Activated B cell treated with CpG ODN at 0.5 μM for 24 hours (primary cell): ENCODE measurements at places on chromosomes 4 and X. TPM values are rescaled to one million over a fixed set of nuclear protein-coding genes. Genes with fewer than 3 reads are reported as not detected.

DNA sequence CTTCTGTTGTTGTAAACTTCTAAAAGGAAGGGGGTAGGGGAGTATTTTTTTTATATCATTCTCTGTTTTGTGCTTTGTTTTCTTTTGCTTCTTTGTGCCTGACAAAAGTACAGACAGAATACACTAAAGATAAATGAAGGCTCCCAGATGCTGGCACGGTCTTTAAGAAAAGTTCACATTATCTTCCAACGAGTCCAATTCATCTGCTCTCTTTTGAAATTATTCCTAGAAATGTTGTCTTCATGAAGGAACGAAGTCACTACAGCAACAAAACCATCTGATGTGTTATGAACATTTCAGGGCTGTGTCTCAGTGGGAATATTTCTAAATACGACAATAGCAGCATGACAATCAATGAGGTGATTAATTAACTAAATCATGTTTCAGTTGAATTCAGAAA is 813.8 kb upstream of the HTR2C start:
- H3K36me3 ChIP-seq, result no peaks in the 10 kb centered on the region
- no peaks in the 10 kb centered on the region for H3K4me1 ChIP-seq
- H3K27ac ChIP-seq, result no peak overlapping the region
- H3K4me3 ChIP-seq, result no peak overlapping the region

DNA sequence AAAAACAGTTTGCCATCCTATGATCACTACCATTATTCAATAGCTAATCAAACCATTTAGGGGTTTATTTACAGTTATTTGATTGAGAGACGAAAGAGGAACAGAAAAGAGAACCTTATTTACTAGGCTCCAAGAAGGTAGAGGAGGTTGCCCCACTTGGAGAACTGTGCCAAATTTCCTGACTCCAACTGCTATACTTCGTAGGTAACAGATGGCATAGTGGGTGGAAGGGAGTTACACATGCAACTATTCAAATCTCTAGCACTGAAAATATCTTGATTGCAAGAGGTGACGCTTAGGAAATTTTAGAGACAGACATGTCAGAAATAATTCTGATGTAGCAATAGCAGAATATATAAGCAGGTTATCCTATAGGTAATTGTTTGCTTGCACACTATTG is 38.0 kb upstream of the TMPRSS11F start:
- H3K27ac ChIP-seq, result no peak overlapping the region
- H3K27me3 ChIP-seq, result peaks cover 2% of the 10 kb centered on the region
- DNase-seq, result no peak
- H3K36me3 ChIP-seq, result no peaks in the 10 kb centered on the region

DNA sequence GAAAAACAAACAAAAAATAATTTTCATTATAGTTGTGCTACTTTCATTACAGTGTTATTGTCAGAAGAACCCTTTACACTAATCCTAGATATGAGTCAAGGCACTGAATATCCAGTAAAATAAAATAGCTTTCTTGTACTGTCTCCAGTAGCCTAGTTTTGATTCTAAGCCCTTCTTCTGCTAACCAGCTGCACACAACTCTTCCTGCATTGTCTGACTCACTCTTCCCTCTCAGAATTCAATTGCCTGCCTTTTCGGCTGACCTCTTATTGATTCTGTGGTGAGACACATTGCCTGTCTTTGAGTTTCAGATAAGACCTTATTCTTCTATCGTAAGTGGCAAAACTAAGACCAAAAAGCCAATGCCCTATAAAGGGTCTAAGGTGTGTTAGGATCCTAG is 26.7 kb upstream of the PCDH18 start:
- no peaks in the 10 kb centered on the region for H3K36me3 ChIP-seq
- no peak for DNase-seq
- no peaks in the 10 kb centered on the region for H3K27me3 ChIP-seq
- no peak overlapping the region for H3K4me3 ChIP-seq
- no peak overlapping the region for H3K27ac ChIP-seq

DNA sequence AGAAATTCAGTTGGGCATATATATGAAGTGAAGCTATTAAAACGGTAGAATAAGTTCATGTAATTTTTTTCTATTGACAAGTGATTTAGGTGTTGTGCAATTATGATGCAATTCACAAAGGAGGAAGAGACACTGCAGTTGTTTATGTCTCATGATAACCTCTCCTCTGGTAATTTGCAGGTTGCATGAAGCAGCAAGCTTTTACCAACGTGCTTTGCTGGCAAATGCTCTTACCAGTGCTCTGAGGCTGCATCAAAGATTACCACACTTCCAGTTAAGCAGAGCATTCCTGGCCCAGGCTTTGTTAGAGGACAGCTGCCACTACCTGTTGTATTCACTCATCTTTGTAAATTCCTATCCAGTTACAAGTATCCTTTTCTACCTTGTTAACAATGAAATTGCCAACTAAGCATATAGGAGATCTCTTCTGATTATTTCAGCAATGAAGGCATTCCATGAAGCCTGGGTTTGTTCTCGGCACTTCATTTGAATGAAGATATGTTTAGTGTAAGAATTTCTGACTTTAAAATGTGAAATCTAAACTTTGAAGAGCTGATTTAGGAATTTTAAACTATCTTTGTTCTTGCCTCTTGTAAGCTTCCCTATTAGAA is 3.9 kb downstream of the TMEM33 start:
- H3K4me3 ChIP-seq, result no peak overlapping the region
- no peak overlapping the region for H3K27ac ChIP-seq
- DNase-seq, result no peak

DNA sequence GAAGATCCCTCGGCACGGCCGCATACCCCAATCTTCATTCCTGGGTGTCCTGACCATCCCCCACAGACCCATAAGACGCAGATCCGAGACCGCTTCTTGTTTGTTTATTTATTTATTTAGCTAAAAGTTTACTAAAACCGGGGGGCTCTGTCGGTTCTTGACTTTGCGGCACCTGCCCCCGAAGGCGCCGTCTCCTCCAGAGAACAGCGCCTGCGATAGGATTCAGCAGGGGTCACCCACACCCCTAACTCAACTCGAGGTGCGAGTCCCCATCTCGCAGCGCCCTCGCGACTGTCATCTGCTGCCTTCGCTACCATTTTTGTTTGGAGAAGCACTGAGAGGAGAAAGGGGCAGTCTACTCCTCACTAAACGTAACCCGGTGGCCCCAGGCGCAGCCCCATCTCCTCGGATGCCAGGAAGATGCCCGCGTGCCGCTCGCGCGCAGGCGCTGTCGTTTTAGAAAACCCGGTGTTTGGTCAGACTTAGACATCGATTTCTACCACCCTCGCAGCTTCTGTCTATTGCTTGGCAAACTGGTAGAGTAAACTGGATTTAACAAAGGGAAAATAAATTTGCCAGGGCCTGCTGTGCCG is 18.9 kb upstream of the GPR101 start:
- H3K4me3 ChIP-seq, result peak overlapping the region; percentile 87
- H3K4me1 ChIP-seq, result peaks cover 11% of the 10 kb centered on the region
- peaks cover 15% of the 10 kb centered on the region for H3K27me3 ChIP-seq
- no peak for DNase-seq

GRCh38 chr4:112312610-112313239 is 15.6 kb downstream of the ALPK1 start:
- H3K4me1 ChIP-seq, result peaks cover 19% of the 10 kb centered on the region
- DNase-seq, result no peak
- peaks cover 5% of the 10 kb centered on the region for H3K36me3 ChIP-seq
- no peak overlapping the region for H3K4me3 ChIP-seq
- no peaks in the 10 kb centered on the region for H3K27me3 ChIP-seq

DNA sequence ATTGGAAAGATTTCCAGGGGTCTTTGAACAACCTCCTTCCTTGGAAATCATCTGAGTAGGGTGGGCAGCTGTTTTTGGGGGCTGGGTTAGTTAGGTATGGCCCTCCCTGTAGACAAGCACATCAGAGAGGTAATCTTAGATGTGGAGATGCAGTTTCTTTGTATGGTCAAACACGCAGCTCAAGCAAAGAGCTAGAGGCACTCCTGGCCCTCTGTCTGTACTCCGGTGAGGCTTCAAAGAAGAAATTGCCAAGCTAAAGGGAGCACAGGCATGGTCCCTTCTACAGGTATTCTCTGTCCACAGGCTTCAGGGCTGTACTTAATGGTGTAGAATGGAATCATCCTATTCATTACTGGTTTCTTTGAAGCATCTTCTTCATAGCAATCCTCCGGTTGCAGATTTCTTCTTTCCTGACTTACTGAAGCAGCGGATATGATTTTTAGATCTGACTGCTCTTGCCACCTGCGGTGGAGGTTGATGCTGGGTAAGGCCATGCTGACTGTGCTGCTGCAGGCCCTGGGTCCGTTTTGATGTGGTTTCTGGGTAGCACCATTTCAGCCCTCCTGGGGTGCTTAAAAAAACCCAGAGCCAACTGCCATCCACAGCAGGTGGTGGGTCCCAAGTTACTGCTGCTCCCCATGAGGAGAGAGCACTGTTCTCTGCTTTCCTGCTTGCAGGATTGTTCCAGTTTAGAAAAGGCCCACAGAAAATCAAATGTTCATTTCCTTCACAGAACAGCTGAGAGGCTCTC is 318.9 kb upstream of the GATB start:
- peaks cover 14% of the 10 kb centered on the region for H3K4me1 ChIP-seq
- peaks cover 2% of the 10 kb centered on the region for H3K27me3 ChIP-seq
- no peak overlapping the region for H3K27ac ChIP-seq
- no peak overlapping the region for H3K4me3 ChIP-seq

GRCh38 chrX:107485013-107485412 is 35.6 kb downstream of the FRMPD3 start:
- no peaks in the 10 kb centered on the region for H3K4me1 ChIP-seq
- no peaks in the 10 kb centered on the region for H3K27me3 ChIP-seq
- no peak overlapping the region for H3K27ac ChIP-seq
- DNase-seq, result no peak
- H3K4me3 ChIP-seq, result no peak overlapping the region

DNA sequence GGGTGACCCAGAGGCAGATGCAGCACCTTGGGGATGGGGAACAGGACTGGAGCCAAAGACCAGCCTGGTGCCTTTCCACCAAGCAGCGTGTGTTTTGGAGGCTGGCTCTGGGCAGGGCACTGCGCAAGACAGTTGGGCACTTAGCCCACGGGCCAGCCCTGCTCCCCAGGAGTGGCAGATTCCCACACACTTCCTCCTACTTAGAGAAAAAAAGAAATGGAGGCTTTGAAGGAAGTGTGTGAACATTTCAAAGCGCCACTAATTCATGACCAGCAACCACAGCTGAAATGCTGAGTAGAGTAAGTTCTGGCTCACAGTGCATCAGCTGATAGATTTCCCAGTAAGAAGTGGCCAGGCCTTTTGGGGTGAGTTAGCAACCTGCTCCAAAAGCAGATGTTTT is 54.9 kb upstream of the LGI2 start:
- H3K4me3 ChIP-seq, result no peak overlapping the region
- no peaks in the 10 kb centered on the region for H3K36me3 ChIP-seq
- peaks cover 4% of the 10 kb centered on the region for H3K4me1 ChIP-seq

DNA sequence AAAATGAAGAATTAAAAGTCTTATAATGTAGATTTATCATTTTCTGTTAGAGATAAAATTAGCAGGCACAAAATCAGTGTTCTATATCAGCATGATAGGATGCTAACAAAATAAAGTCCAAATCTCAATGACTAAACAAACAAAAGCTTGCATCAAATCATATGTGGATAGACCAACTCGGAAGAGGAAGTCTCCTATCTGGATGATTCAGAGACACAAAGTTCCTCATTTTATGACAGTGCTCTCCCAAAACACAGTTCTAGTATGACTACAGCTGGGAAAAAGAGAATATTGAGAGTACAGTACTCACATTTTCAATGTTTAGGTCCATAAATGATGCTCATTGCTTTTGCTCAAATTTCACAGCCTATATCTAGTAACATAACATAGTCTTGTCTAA is 376.1 kb upstream of the CTSO start:
- no peak for DNase-seq
- no peak overlapping the region for H3K27ac ChIP-seq
- no peaks in the 10 kb centered on the region for H3K4me1 ChIP-seq
- H3K36me3 ChIP-seq, result no peaks in the 10 kb centered on the region
- no peaks in the 10 kb centered on the region for H3K27me3 ChIP-seq

DNA sequence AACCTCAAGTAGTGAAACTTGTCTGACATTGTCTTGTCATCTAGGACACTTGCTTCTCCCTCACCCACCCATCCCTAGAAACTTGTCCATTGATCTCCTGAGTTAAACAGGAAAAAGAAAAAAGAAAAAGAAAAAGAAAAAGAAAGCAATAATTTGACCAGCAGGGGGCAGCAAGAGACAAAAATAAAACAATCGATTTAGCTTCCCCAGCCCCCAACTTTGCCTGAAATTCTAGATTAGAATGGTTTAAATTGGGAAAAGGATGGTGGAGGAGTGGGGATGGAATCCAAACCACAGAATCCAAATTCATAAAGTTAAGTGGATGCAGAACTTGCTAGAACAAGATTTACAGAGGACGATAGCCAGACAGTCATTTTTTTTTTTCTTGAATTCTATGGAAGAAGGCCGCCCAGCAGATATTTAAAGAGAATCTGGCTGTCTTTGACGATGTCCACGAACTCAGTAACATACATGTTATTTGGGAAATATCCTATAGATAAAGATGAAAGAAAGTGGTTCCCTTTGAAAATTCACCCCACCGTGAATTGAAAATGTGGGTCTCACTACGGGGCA is 282.9 kb downstream of the USP46 start:
- no peaks in the 10 kb centered on the region for H3K4me1 ChIP-seq
- peaks cover 12% of the 10 kb centered on the region for H3K27me3 ChIP-seq
- no peak overlapping the region for H3K4me3 ChIP-seq

GRCh38 chrX:3576886-3577501 is 136.5 kb downstream of the PRKX start:
- H3K27ac ChIP-seq, result no peak overlapping the region
- no peak overlapping the region for H3K4me3 ChIP-seq
- H3K36me3 ChIP-seq, result no peaks in the 10 kb centered on the region
- no peaks in the 10 kb centered on the region for H3K4me1 ChIP-seq

GRCh38 chr4:182015893-182016292 is 227.3 kb upstream of the TENM3 start:
- no peak for DNase-seq
- no peak overlapping the region for H3K27ac ChIP-seq
- H3K4me1 ChIP-seq, result no peaks in the 10 kb centered on the region
- H3K4me3 ChIP-seq, result no peak overlapping the region
- H3K36me3 ChIP-seq, result no peaks in the 10 kb centered on the region

GRCh38 chr4:182288534-182288933 is 45.3 kb downstream of the TENM3 start:
- no peak overlapping the region for H3K27ac ChIP-seq
- H3K27me3 ChIP-seq, result no peaks in the 10 kb centered on the region
- no peaks in the 10 kb centered on the region for H3K4me1 ChIP-seq
- no peak for DNase-seq
- H3K36me3 ChIP-seq, result no peaks in the 10 kb centered on the region

DNA sequence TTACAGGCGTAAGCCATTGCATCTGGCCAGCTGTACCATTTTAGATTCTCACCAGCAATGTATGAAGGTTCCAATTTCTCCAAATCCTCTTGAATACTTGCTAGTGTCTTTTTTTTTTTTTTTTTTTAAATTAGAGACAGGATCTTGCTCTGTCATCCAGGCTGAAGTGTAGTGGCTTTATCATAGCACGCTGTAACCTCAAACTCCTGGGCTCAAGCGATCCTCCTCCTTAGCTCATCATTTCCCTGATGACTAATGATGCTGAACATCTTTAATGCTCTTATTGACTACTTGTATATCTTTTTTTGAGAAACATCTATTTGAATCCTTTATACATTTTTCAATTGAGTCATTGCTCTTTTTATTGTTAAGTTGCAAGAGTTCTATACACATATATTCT is 40.3 kb downstream of the HDAC8 start:
- no peak for DNase-seq
- H3K27ac ChIP-seq, result no peak overlapping the region
- peaks cover 5% of the 10 kb centered on the region for H3K36me3 ChIP-seq

Gene XAGE1B
- total RNA-seq, result not detected in 2 replicates

Gene XAGE2
- total RNA-seq, result not detected in 2 replicates

Gene FRG1
- total RNA-seq, result 45.1 and 49.0 TPM in 2 replicates

Gene PCDH11X
- total RNA-seq, result not detected in 2 replicates

Gene PKD2
- total RNA-seq, result 4.2 and 6.2 TPM in 2 replicates

Gene PPP1R2C
- not detected in 2 replicates for total RNA-seq

Gene FATE1
- total RNA-seq, result not detected in 2 replicates

Gene RLIM
- 32.2 and 34.0 TPM in 2 replicates for total RNA-seq
